CD4-positive, alpha-beta T cell treated with Interleukin-6 at 100 ng/mL for 8 hours (primary cell): ENCODE measurements at places on chromosomes 7 and 10.

DNA sequence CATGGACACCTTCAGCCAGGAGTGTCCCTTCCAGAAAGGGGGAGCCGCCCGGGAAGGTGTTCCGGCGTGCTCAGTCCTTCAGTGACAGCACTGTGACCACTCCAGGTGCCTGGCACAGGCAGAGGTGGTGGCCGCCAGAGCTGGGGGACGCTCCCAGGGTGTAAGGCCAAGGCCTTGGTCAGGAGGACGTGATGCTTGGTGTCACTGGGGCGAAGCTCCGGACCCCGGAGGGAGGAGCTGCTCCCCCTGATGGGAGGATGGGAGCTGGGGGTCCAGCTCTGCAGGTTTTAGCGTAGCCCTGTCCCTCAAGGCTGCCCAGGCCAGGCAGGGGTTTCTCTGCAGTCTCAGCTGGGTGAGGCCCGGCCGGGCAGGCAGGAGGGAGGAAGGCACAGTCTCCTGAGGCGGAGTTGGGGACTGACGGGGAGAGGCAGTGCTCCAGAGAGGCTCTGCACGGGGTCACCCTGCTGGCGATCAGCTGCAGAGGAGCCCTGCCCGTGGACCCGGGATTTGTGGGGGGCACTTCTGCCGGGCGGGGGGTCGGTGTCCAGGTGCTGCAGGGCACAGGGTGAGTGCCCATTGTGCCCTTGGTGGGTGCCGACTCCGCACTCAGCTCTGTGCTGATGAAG is 56.5 kb upstream of the DNAJB6 start:
- DNase-seq: no peak

GRCh38 chr7:135213831-135214230 is 2.5 kb upstream of the WDR91 start:
- DNase-seq: no peak

DNA sequence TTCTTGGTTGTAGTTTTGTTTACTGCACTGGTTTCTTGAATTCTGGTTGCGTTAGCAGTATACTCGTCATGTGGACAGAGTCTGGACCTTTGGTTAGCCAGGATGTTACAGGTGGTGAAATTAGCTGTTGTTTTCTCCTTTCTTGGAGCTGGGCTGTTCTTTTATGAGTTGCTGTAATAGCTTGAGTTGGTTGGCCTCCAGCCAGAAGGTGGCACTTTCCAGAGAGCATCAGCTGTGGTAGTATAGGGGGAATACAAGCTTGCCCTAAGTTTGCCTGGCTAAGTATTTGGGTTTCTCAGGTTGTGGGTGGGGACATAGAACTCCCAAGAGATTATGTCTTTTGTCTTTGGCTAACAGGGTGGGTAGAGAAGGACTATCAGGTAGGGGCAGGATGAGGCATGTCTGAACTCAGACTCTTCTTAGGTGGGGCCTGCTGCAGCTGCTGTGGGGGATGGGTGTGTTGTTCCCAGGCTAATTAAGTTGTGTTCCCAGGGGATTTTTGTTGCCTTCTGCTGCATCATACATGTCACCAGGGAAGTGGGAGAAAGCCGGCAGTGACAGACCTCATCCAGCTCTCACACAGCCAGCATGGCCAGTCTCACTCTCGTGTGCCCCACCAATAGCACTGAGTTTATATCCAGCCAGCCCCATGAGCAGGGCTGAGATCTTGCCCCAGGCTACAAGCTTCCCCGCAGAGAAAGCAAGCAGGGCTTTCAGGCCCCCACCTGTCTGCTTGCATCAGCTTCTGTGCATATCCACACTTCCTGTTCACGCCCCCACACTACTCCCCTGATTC is 246.7 kb upstream of the TPK1 start:
- DNase-seq: no peak

DNA sequence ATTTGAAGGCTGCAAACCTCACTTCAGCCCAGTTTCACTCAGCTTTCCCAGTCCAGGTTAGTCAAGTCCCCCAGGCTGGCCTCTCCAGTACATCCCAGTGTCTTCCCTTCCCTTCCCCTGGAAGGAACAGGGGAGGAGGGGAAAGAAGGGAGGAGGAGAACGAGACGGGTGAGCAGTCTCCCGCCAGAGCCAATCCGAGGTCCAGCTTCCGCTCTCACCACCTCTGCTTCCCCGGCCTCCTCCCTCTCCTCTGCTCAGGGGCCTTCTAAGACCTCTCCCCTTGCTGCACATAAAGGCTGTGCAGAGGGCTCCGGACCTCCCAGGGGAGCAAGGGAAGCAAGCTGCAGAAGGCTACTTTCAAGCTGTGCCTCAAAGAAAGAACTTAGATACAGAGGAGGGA is 4.1 kb downstream of the ATG9B start:
- DNase-seq: no peak

DNA sequence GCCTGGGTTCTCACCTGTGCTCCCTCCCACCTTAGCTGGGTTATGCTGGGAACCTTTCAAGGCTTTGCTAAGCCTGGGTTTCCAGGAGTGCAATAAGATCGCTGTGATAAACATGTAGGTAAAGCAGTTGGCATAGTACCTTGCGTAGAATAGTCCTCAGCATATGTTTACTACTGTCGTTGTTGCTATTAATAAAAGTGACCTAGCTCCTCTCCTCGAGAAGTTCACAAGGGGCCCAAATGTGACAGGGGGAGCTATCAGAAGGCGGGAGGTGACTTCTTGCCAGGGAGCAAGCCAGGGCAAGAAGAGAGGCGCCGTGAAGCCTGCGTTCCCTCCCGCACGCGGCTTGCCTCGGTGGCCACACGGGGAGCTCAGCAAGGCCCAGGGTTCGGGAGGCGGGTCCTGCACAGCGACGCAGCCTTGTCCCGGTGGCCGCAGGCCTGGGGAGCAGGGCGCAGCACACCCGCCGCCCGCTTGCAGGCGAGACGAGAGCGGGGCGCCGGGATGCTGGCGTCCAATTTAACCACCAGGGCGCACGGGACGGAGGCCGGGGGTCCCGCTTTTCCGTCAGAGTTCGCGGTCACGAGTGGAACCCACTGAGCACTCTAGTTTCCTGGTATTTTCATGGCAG is 106.2 kb downstream of the SNX10 start:
- no peak for DNase-seq

- no peak for DNase-seq
Observed at GRCh38 chr10:27865221-27865635, 119.6 kb upstream of the MKX start.

DNA sequence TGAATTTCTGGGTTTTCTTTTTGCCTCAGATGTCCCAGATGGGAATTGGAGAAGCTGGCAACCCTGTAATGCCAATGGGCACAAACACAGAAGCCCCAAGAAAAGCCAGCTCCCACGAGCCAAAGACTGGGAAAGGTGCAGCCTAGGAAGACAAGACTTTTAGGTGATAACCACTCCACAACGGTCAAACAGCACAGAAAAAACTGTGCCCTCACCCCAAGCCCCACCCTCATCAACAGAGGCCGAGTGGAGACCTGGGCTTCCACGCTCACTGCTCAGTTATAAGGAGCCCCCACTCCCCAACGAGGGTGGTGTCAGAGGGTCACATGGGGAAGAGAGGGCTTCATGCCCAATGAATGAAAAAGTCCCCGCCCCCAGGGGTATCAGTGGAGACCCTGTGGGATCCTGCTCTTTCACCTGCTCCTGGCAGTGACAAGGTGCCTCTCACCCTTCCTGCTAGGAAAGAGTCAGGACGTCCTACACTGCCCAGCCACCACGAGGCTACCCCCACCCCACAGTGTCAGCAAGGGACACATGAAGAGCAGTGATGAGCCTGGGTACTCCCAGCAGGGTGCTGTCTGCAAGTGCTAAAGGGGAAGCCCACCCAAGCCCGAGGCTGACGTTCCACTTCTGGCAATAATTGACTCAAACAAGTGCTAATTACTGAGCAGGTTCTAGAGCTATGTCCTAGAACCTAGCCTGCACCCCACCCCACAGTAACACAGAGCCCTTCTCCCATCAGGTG is 8.3 kb downstream of the TMEM273 start:
- no peak for DNase-seq

DNA sequence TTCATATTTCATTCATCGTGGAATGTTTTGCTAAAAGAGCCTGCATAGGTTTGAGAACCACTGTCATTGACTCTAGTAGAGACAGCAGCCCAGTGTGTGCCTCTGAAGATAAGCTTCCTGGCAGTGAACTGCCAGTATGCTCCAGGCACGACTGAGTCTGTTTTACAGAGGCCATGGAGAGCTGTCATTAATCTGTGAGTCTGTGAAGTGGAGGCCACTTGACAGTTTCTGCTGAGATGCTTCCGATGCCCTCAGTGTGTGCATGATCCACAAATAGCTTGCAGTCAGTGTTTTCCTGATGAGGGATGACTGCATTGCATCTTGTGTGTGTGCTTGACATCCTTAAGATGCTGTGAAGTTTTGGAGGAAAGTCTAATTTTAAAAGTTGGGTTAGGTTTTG is 162.2 kb downstream of the PFKFB3 start:
- no peak for DNase-seq
